CD4-positive, alpha-beta T cell treated with Interleukin-10 for 1 hour (primary cell): ENCODE measurements at places on chromosomes 1 and 21.

DNA sequence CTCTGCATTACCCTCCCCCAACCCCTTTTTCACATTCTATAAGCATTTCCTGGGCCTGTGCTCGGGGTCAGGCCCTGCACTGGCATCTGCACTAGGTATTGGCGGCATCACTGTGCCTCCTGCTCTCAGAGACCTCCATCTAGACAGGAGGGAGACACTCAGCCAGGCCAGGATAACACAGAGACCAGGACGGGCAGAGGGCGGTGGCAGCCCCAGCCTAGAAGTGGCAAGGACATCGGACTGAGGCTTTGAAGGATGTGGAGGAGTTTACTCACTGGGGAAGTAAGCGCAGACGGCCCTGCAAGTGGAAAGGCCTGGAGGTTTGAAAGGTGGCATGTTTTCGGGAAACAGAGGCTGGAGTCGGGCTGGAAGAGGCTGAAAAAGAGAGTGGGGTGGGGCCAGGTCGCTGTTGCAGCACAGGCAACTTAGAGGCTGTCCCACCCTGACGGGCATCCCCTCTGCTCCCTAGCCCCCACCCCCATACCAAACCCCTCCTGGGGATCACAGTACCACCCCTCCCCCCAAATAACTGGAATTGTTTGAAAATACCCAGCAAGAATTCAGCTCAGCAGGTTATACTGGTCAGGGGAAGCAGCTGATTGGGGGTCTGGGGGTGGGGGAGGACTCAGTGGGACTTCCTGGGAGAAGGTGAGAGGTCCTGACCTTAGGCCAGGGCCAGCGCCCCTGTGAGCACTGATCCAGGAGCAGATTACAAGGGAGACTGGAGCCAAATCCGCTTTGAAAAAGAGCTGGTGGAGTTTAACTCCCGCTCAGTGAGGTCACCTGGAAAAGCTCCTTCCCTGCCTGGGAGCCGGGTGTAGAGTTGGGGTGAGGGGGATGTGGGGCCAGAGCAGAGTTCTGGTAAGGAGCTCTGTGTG is 121.8 kb upstream of the WNT4 start:
- no peak for DNase-seq

DNA sequence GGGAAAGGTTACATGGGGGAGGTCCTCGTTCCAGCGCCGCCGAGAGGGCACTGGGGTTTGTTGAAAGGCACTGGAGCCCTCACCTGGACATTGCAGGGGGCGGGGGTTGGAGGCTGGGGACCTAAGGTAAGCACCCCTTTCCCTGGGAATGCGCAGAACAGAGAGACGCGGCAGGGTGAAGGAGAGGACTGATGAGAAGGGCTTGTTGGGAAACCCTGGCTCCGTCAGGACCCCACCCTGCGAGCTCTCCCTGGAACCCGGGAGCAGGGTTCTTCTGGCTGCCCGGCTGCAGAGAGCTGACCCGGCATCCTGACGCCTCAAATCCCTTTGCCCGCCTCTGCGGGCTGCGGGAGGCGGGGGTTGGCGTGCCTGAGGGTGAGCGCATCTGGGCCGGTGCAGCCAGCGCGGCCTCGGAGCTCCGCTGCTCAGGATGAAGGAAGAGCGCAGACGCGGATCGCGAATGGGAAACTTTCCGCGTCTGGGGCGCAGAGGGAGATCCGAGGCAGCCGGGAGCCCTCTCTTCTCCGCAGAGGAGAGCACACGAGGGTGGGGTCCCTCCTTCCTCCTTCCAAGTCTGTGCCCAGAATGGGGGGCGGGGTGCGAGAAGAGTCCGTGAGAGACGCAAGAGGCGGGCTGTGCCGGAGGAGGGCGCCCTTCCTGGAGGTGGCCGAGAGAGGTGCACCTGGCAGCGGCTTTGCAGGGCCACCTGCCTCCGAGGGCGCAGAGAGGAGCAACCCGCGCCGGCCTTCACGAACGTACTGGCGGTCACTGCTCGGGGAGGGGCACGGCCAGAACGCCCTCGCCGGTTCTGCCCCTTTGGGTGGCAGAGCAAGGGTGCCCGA is 2.4 kb downstream of the IGSF21 start:
- DNase-seq = no peak

- no peak for DNase-seq
Measured at GRCh38 chr1:42723511-42723910, 16.5 kb downstream of the CLDN19 start.

DNA sequence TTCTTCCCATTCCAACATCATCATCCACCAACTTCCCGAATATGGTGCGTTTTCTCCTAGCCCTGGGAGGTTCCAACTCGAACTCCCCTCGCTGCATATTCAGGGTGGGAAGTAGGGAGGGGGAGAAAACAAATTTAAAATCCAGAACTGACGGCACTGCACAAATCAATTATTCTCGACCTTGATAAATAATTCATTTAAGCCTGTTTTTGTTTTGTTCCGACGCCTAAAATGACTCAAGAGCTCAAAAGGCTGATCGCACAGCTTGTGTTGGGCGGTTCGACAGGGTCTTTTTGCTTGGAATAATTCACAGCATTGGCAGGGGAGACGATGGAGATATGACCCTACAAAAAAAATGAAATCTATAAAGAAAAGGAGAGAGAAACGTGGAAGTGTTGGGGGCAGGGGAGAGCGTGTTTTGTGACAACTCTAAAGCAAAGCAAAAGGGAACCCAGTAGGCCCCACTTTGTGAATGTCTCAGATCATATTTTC is 3.1 kb upstream of the BARHL2 start:
- DNase-seq = no peak

DNA sequence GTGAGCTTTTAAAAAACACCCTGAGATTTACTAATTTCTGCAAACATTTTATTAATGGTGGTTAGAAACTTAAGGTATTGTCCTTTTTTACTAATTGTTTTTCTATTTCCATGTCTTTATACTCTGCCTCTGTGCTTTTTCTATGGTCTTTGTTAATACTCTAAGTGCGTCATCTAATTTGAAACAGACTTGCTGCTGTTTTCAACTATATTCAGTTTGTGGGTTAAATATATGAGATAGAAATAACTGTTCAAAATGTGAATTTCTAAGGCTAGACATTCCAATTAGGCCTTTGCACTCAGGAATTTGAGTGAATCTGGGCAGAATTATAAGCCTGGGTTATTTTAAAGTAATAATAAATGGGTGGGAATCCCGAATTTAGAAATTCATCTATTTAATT is 82.4 kb upstream of the COL11A1 start:
- no peak for DNase-seq

- DNase-seq = no peak
Measured at GRCh38 chr1:116375148-116375886, 2.3 kb downstream of the ATP1A1 start.

DNA sequence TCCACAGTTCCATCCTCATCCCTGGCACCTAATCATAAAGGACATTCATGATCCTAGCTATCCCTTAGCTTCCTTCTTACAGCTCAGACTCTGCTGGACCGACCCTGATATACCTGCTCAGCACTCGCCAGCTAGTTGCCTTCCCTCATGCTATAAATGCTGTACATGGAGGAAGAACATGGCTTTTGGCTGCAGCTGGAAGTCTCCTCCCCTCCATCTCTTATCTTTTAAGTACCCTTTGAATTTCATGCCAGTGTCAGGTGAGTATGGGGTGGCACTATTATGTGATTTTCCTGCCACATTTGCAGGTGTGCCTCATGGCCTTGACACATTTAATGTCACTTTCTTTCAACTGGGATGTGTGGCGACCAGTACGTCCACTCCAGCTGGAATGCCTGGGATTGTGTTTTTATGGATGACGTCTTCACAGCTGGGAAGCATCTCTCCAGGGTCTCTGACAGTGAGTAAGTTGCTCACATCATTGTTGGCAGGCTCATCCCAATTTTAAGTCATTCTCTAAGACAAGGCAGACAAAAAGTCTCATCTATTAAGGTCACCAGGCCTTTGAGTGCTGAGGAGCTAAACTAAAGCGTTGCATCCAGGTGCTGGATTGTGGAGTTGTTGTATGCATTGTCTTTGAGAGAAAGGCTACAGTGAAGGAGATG is 43.4 kb downstream of the RUNX1 start:
- DNase-seq = no peak

DNA sequence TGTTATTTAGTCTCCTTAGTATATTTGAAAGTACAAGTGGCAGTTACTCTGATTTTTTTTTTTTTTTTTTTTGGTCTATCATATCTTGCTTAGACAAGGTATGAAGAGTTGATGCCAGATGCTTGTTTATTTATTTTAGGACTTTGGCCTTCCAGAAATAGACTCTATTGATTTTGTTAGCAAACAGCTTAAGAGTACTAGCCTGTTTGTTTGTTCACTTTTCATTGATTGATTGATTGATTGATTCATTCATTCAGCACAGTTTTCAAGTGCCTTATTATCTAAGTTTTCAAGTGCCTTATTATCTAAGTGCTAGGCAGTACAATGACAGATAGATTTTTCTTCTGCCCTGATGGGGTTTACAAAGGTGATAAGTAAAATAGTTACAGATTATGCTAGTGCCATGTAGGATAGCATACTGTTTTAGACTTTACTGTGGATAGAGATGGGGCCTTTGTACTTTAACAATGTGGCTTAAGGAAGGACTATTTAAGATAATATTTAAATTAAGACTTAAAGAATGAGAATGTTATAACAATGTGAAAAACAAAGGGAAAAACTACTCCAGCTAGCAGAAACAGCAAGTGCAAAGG is 50.5 kb downstream of the MTF2 start:
- no peak for DNase-seq

- no peak for DNase-seq
Measured at GRCh38 chr1:56188221-56188620, 391.1 kb downstream of the PLPP3 start.

DNA sequence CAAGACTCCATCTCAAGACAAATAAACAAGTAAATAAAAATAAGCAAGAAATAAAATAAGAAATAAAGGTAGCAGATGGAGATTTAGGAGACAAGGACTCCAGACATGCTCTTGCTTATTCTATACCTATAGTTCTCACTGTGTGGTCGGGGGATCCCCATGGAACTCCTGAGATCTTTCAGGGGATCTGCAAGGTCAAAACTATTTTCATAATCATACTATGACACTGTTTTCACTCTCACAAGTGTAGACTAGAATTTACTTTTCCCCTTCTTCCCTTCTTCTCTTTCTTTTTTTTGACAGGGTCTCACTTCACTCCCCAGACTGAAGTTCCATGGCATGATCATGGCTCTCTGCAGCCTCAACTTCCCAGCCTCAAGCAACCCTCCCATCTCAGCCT is 29.8 kb upstream of the NLRP3 start:
- no peak for DNase-seq

- no peak for DNase-seq
Measured at GRCh38 chr1:168097921-168098528, 38.7 kb downstream of the GPR161 start.

DNA sequence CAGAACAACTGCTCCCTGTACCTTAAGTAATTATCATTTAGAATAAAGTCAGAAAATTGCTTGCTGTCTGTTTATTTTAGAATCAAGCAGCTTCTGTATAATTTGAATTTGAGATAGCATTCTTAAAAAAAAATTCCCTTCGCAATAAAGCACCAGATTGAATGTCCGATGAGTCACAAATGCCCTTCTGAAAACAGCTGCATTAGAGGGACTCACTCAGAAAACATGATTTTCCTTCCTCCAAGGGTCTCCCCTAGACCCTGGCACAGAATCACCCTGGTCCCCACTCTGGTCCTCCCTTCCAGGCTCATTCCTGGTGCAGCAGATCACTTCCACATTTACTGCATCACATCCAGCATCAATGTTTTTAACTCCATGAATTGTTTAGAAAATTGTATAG is 471.1 kb upstream of the VAMP3 start:
- DNase-seq = no peak

DNA sequence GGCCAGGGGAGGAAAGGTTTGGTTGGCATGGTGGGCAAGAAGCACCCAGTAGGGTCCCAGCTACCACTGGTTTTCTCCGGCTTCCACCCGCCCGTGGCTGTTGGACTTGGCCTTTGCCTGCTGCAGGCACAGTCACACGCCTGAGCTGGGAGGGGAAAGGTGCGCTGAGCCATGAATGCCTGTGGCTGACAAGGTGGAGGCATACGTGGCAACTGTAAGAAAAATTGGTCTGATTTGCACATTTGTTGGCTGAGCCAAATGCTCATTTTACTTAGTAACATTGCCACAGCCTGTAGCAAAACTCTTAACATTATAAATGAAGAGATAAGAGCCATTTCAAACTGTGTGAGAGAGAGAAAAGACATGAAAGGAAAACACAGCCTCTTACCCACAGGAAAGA is 191.6 kb downstream of the PTPRC start:
- no peak for DNase-seq

- no peak for DNase-seq
Measured at GRCh38 chr1:204143276-204144041, 8.4 kb downstream of the ETNK2 start.

DNA sequence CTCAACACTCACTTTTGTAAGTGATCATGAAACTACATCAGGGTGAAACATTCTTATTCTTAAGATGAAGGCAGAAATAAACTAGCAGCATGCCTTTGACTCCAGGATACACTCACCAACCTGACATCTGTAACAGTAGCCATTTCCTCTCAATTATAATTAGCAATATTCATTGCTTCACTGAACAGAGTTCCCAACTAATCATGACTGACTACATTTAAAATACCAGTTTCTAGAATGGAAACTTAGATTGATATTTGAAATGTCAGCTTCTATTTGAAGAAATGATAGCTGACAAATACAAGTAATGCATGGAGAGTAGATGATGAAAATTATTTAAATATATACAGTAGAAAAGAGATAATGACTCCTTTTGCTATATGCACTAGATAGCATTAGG is 1023.8 kb downstream of the MRPL39 start:
- DNase-seq = no peak

DNA sequence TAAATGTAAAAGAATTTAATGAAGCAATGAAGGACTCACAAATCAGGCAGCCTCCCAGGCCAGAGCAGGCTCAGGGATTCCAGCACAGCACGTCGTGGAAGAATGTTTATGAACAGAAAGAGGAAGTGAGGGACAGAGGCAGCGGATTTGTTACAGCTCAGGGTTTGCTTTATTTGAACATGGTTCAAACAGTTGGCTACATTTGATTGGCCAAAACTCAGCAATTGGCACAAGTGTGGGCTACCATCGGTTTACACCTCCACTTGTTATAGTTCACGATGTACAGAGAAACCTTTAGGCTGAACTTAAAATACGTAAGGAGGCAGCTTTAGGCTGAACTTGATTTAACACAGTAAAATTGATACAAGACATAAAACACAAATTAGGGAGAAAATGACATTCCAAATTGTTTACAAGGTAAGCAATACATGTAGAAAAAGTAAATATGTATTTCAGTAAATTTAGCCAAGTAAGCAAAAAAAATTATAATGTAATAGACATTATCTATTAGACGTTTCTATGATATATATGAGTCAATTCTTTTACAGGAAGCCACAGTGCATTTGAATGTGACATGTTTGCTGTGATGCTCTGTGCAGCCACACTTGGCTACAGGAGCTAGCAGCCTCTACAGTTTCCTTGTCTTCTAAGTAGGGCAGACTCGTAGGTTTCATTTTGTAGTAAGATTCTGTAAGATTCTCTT is 126.5 kb downstream of the ADSS2 start:
- peak; percentile 61 for DNase-seq

- no peak for DNase-seq
Measured at GRCh38 chr1:223645903-223646302, 19.6 kb downstream of the CAPN8 start.
